Thoracic aorta (tissue), 2 donors: ENCODE measurements at places on chromosomes 2 and 18.

- no peak for DNase-seq
- H3K4me3 ChIP-seq, result no peak overlapping the region
- H3K27me3 ChIP-seq, result no peaks in the 10 kb centered on the region
- no peak overlapping the region for H3K27ac ChIP-seq
- H3K36me3 ChIP-seq, result no peaks in the 10 kb centered on the region
Measured at GRCh38 chr2:21422724-21423522, 299.2 kb downstream of the TDRD15 start.

GRCh38 chr18:54860941-54861340 is 32.7 kb downstream of the RAB27B start:
- no peak overlapping the region for H3K4me3 ChIP-seq
- H3K36me3 ChIP-seq, result no peaks in the 10 kb centered on the region
- no peak for DNase-seq
- no peak overlapping the region for H3K27ac ChIP-seq
- no peaks in the 10 kb centered on the region for H3K4me1 ChIP-seq
- no peaks in the 10 kb centered on the region for H3K27me3 ChIP-seq

DNA sequence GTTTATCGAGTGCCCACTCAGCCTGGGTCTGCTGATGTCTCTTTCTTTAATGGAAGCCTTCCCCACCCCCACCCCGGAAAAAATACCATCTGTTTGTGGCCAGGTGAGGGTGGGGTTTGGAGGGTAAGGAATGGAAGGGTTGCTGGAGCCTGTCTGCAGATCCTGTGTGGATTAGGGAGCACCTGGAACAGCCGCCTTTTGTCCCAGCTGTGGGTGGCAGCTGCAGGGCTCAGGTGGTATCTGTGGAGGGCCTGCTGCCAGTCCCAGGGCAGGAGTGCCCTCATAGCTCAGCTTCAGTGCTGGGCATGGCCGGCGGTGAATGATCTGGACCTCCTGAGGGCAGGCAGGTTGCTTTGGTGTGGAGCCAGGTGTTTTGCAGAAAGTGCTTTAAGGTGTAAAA is 45.3 kb downstream of the IMPA2 start:
- DNase-seq, result no peak
- H3K27me3 ChIP-seq, result no peaks in the 10 kb centered on the region
- H3K4me1 ChIP-seq, result no peaks in the 10 kb centered on the region

- no peaks in the 10 kb centered on the region for H3K27me3 ChIP-seq
- peaks cover 8% of the 10 kb centered on the region for H3K4me1 ChIP-seq
- DNase-seq, result no peak
- H3K27ac ChIP-seq, result no peak overlapping the region
Measured at GRCh38 chr2:206164261-206164862, 4.7 kb downstream of the EEF1B2 start.
